ENCODE measurements at places on chromosomes 1 and 21.

GRCh38 chr1:197991594-197991993, 74.4 kb downstream of the LHX9 start:
- no peak for DNase-seq

GRCh38 chr1:229942501-229942900, 124.5 kb upstream of the GALNT2 start:
- DNase-seq = peak; percentile 47

- no peak for DNase-seq
Observed at GRCh38 chr1:204261746-204262505, 48.1 kb upstream of the GOLT1A start.

- DNase-seq = no peak
Observed at GRCh38 chr1:187236676-187237075, 407.9 kb downstream of the PLA2G4A start.

DNA sequence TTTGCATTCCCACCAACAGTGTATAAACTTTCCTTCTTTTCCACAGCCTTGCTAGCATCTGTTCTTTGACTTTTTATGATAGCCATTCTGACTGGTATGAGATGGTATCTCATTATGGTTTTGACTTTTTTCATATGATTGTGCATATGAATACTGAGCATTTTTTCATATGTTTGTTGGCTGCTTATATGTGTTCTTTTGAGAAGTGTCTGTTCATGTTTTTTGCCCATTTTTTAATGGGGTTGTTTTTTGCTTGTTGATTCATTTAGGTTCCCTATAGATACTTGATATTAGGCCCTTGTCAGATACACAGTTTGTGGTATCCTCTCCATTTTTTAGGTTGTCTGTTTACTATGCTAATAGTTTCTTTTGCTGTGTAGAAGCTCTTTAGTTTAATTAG, 185.8 kb upstream of the SPAG17 start:
- DNase-seq = no peak

DNA sequence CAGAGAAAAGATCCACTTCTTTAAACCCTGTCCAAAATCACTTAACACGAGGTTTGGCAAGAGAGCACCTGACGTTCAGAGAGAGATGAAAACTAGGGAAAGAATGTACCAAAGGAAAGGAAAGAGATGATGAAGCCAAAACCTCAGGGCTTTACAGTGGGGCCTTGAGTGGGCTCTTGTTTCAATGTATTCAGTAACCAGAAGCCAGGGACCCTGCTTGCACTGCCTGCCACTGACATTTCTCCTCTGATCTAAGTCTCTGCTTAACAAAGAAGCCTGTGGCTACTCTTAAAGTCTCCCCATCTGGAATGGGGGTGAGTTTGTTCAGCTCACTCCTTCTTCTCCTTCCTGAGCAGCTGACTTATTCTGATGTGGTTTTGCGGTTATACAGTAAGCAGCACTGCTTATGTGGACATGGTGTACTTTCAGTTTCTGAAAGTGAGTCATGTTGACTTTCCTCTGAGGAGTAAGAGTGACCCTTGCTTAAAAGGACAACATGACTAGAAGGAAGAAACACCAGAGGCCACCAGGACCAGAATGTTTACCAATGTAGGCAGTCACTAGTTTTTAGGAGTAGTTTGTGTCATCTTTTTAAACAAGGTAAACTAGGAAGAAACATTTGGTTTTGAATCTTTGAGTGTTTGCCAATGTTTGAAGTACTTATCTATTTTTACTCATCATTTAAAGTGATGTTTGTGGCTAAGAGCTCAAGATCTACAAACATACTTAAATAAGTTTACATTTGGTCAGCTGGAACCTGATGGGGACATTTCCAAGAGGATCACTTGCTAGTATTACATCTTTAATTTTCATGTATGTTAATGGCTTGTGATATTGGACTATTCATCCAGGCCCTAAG, 87.4 kb downstream of the FASLG start:
- peak; percentile 32 for DNase-seq

- DNase-seq = no peak
Observed at GRCh38 chr1:6113116-6113515, 67.0 kb downstream of the CHD5 start.

DNA sequence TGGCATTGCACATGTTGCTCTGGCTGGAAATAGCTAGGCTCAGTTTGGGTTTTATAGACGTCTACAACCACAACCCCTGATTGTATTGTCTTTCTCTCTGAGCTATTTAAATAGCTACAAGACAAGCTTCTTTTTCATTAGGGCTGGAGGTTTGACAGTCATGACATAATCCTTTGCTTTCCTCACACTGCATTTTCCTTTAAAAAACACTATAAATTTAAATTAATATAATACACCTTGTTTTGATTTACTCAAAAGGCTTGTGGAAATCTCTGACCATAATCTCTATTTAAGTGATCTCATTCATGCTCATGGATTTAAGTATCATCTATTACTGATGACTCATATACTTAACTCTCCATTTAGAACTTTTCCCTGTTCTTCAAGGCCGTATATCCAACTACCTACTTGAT, 50.4 kb upstream of the PTGFR start:
- no peak for DNase-seq

GRCh38 chr1:153510984-153511410, 24.8 kb downstream of the S100A6 start:
- DNase-seq = peak; percentile 87

- no peak for DNase-seq
Observed at GRCh38 chr1:222794656-222795474, 20.0 kb upstream of the DISP1 start.

- DNase-seq = no peak
Observed at GRCh38 chr1:209249785-209250440, 333.6 kb upstream of the CAMK1G start.

DNA sequence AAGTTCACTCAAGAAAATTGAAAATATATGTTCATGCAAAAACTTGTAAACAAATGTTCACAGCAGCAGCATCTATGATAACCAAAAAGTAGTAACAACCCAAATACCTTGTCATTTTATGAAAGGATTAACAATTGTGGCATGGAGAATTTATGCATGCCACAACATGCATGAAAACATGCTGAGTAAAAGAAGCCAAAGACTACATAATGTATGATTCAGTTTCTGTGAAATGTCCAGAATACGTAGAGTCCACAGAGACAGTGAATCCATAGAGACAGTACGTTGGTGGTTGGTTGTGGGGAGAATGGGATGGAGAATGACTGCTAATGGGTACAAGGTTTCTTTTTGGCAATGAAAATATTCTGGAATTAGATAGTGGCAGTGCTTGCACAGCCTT, 148.7 kb downstream of the MAST2 start:
- DNase-seq = no peak

DNA sequence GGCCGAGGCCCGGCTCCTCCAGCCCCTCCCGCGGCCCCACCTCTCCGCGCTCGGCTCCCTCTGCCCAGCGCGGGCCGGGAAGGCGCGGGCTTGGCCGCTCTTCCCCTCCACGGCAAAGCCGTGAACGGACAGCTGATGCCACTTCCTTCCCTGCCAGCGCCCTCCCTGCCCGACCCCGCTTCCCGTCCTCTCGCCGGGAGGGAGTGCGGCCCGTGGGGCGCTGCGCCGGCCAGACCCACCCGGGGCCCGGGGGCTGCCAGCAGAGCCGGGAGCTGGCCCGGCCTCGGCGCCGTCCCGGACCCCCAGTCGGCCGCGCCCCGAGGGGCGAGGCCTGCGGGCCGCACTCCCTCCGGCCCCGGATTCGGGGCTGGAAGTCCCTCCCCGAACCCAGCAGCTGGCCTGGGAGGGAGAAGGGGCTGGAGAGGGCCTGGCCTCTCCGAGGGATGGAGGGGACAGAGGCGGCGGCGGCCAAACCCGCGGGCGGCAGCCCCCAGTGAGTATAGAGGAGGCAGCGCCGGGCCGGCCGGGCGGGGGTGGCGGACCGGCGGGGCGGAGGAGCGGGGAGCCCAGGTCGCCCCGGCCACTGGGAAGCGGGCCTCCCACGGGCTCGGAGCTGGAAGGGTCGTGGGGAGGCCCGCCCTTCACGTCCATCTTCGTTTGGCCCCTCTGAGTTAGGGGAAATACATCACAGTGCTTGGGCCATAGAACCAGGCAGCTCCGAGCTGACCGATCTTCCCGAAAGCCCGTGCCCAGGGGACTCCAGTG, at the start of gene KIAA1614:
Gene KIAA1614, plus strand, starts transcription at position 97 of the 765 bp plus-strand sequence. Its CDS starts 347 bp downstream, at position 444.
- DNase-seq = peak; percentile 71
